Muscle of leg (tissue), 16 donors: ENCODE measurements at places on chromosomes 11 and 22. TPM values are rescaled to one million over a fixed set of nuclear protein-coding genes. Genes with fewer than 3 reads are reported as not detected.

OR56A1 gene
- total RNA-seq, result not detected

NLRP6 gene
- total RNA-seq, result 0.04 TPM

WT1 gene
- total RNA-seq, result not detected

HOATZ gene
- total RNA-seq, result not detected

SLC6A5 gene
- not detected for total RNA-seq

MRGPRX2 gene
- total RNA-seq, result not detected

PRSS23 gene
- 31.4 TPM for total RNA-seq

BAIAP2L2 gene
- total RNA-seq, result 0.22 TPM

ESAM gene
- total RNA-seq, result 18.0 TPM

TTLL1 gene
- 11.4 TPM for total RNA-seq

FOLH1 gene
- total RNA-seq, result 1.3 TPM

IGLL1 gene
- 0.13 TPM for total RNA-seq

DSCAML1 gene
- total RNA-seq, result 0.80 TPM

SMC1B gene
- total RNA-seq, result 0.04 TPM

OR2AG1 gene
- not detected for total RNA-seq

DEUP1 gene
- 0.04 TPM for total RNA-seq

SCGB2A2 gene
- total RNA-seq, result not detected

SLC22A25 gene
- 0.04 TPM for total RNA-seq

ZNRD2 gene
- 24.4 TPM for total RNA-seq

TMA7B gene
- 0.04 TPM for total RNA-seq

TMEM223 gene
- 17.2 TPM for total RNA-seq

GRM5 gene
- 0.04 TPM for total RNA-seq

NLRP14 gene
- 0.04 TPM for total RNA-seq

OR5T3 gene
- total RNA-seq, result not detected

CDKN1C gene
- 198 TPM for total RNA-seq

MICAL2 gene
- total RNA-seq, result 12.9 TPM

FOLR1 gene
- 3.6 TPM for total RNA-seq

LIF gene
- 0.75 TPM for total RNA-seq

SUN2 gene
- total RNA-seq, result 37.6 TPM

CCDC73 gene
- total RNA-seq, result not detected

IL18BP gene
- 2.5 TPM for total RNA-seq

WNT7B gene
- 0.04 TPM for total RNA-seq

CACNA1I gene
- 0.04 TPM for total RNA-seq
